GM12891 (cell line): ENCODE measurements at places on chromosomes 7 and 10.

- no peak for DNase-seq
Measured at GRCh38 chr10:69410487-69410886, 6.2 kb downstream of the TACR2 start.

DNA sequence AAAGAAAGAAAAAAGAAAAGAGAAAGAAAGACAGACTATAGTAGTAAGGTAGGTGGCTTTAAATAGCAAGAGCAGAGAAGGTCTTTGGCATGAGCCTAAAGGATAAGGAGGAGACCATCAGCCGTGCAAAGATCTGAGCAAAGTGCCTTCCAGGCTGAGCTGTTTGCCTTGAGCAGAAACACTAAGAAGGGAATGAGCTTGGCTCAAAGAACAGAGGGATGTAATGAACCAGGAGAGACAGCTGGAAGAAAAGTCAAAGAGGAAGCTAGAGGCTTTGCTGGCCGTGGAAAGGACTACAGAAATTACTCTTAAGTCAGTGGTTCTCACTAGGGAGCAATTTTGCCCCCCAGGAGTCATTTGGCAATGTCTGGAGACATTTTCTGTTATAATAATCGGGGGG is 228.6 kb downstream of the FGFR2 start:
- no peak for DNase-seq

DNA sequence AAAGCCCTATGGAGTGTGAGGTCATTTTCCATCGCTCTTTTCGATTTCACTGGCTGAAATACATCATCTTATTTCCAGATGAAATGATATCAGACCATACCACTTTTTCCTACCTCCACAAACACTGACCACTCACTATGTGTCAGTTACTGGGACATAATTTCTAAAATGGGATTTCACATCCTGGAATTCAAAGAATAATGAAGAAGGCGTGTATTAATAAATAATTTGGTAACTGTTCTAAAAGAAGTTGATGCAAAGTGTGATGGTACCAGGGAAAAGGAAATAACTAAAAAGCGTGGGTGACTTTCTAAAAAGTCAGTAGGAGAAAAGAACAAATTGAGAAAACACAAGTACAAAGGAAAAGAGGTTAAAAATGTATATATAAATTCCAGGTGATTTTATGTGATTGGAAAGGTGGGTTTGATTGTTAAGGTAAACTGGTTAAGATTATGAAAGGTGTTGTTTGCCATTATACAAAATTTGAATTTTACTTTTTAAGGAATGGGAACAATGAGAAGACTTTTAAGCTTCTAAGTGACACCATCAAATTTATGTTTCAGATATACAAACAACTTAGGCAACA is 764 bp upstream of the NDUFA5 start:
- no peak for DNase-seq

GRCh38 chr7:50538478-50538877 is 26.7 kb downstream of the DDC start:
- no peak for DNase-seq

DNA sequence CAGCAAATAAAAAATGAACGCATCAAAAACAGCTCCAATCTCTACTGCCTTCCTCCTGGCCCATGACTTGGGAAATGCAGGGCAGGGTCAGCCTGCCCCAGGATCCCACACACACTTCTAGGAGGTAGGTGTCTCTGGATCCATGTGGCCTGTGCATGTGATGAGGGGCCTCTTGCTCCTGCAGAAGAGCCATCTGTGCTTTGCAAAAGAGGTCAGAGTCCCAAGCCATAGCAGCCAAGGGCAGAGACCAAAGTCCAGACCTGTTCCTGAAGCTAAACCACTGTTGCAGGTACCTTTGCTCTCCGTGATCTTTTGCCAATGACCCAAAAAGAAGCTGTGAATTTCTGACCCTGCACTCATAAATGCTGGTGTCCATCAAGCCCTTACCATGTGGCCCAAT is 57.1 kb downstream of the KCNMA1 start:
- DNase-seq, result no peak

- no peak for DNase-seq
Measured at GRCh38 chr10:1264001-1264400, 207.8 kb downstream of the WDR37 start.

- no peak for DNase-seq
Measured at GRCh38 chr7:150858236-150859197, 6.2 kb downstream of the AOC1 start.
